ENCODE measurements at places on chromosomes 5 and 9.

- no peak for DNase-seq
Measured at GRCh38 chr5:169197343-169197742, 103.6 kb downstream of the SLIT3 start.

- no peak for DNase-seq
Measured at GRCh38 chr9:5231212-5231611, at the start of gene INSL4. TSS of gene INSL4 (plus strand) at chr9:5231419. CDS start at chr9:5231524, 105 bp downstream.

- no peak for DNase-seq
Measured at GRCh38 chr9:27514551-27514950, 9.5 kb upstream of the IFNK start.

DNA sequence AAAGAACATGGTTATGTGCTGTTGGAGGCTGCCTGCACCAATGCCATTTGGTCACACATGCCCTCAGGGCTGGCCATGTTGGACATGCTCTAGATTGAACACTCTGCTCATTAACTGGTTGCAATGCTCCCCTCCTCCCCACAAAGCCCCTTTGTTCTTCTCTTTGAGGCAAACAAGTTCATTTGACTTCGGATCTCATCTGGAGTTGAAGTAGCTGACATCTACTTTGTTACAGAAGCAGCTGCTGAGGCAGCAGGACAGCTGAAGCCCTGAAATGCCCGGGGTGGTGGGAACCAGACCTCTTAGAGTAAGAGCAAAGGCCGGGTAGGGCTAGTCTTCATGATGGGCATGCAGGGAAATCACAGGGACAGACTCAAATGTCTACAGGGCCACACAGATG lies 123.5 kb downstream of the APBA1 start:
- no peak for DNase-seq

GRCh38 chr9:98778711-98779530 lies 17.4 kb downstream of the ANKS6 start:
- DNase-seq = no peak

DNA sequence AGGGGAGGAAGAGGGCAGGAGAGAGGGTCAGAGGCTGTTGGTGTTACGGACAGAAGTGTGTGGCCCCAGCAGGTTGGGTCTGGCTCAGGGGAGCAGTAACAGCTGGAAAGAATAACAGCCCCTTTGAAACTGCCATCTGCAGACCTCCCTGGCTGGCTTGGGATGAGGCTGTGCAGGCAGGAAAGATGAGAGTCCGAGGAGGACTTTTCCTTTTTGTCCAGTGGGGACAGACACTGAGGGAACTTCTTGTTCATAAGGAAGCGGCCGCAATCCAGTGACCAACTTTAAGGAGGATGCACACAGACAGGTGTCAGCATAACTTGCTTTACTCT lies 14.8 kb upstream of the PLEKHG4B start:
- DNase-seq = no peak

DNA sequence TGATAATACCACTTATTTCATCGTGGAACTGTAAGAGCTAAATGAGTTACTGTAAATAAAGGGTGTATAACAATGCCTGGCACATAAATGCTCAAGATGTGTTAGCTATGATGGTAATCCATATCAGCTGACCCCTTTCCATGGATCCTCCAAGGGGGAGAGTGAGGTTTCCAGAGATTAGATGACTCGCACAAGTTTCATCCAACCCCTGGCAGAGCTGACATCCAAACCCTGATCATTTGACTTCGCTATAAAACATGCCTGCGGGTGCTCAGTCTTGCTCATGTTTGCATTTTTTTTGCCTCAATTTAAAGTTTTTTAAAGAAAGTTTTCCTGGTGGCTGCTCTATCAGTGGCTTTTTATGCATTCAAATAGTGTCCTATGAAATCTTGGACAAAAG lies 145.7 kb upstream of the SMIM23 start:
- DNase-seq = no peak

DNA sequence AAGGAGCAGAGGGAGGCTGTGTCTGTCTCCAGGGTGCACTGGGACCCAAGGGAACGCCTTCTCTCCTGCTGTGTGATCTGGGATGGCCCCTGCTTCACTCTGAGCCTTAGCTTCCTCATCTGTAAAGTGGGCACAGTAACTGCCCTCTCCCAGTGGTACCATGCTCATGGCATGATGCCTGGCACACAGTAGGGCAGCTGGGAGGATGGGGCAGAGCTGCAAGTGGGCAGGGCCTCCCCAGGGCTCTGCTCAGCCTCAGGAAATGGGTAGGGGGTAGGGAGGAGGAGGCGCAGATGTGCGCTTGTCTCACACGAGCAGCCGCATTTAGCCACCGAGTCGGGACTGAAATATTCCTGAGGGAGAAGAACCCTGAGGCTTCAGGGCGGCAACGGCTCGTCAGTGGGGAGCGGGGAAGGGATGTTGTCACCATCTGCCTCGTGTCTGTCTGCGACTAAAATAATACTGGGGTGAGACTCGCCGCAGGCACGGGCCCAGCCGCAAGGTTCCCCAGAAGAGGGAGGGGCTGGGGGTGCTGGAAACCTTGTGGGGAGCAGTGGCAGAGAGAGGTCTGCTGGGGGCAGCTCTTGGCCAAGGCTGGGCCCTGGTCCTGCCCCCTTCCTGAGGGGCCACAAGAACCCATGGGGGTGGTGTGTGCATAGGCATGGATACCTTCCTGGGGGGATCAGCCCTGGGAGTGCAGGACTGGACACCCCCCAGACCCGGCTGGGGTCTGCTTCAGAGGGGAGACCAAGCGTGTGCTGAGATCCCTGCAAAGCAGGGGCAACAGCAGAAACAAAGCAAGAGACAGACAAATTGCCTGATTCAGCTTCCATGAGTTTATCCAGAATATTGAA lies 55.2 kb upstream of the PSD2 start:
- DNase-seq = no peak

- DNase-seq = peak; percentile 42
Measured at GRCh38 chr5:134224888-134225779, 739 bp downstream of the PPP2CA start.

GRCh38 chr9:128355451-128355850 lies 15.1 kb downstream of the SLC27A4 start:
- DNase-seq = no peak

Data from HTR-8/SVneo (cell line).